ENCODE measurements at places on chromosomes 5 and 9. TPM values are rescaled to one million over a fixed set of nuclear protein-coding genes. Genes with fewer than 3 reads are reported as not detected.

C9 gene
- not detected for total RNA-seq

LCN2 gene
- 1.1 TPM for total RNA-seq

PCDHGA4 gene
- total RNA-seq: 2.5 TPM

RALGPS1 gene
- 22.9 TPM for total RNA-seq

PGM5 gene
- not detected for total RNA-seq

- DNase-seq: no peak
Observed at GRCh38 chr5:126961702-126962101, 68.7 kb downstream of the MARCHF3 start.

DNA sequence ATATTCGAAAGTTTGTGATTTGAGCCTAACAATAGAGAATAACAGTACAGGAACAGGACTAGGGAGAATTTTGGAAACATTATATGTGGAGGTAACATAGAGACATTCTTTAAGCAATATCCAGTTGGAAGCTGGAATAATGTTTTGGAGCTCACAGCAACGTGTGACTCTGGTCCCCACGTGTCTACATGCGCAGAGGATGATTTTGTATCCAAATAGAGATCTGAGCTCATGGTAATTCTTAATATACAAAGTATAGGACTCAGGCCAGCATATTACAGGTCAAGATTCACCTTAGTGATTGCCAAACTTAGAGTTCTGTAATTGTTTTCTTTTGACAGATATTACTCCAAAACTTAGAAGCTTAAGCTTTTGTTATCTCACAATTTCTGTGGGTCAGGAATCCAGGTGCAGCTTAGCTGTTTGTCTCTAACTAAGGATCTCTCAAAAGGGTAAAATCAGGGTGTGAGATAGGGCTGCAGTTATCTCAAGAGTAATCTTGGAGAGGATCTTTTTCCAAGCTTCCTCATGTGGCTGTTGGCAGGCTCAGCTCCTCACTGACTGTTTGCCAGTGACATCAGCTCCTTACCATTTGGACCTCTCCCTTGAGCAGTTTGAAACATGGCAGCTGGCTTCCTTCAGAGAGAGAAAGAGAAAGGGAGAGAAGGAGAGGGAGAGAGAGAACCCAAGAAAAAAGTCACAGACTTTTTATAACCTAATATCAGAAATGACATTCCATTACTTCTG lies 272.0 kb upstream of the ZNF462 start:
- DNase-seq: no peak

DNA sequence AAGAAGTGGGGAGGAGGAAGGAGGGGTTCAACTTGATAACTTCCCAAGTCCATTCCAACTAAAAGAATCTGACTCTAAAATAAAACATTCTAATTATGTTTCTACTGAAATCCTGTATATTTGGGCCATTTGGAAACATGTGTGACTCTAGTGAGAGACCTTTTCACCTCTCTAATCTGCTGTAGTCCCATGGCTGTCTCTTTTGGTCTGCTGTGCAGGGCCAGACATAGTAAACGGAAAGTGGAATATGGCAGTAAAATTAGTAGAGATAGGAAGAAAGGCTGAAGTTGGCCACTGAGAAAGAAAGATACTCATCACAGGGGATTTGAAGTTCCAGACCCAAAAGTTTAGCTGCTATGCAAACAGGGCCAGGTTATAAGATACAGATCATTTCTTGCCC lies 15.9 kb downstream of the RFX3 start:
- no peak for DNase-seq

GRCh38 chr5:142810743-142811290 lies 40.6 kb downstream of the ARHGAP26 start:
- DNase-seq: no peak

- DNase-seq: no peak
Observed at GRCh38 chr9:33044677-33045282, 19.7 kb downstream of the DNAJA1 start.

- no peak for DNase-seq
Observed at GRCh38 chr9:86734771-86735170, 212.5 kb downstream of the GAS1 start.

DNA sequence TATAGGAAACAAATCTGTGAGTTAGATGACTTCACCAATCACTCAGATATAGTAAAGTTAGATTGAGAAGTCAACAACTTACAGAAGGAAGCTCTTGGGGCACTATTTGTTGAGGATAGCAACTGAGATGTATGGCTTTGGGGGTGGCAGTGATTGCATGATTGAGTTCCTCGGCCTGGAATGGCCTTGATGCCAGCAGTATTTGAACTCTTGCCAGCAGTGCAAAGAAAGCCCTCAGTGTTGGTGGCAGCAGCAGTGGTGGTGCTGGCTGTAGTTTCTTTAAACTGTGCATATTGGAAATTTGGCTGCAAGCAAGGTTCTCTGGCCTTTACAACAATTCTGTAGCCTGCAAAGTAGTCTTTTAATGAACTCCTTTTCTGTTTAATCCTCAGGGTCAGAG lies 41.4 kb upstream of the PJA2 start:
- no peak for DNase-seq

DNA sequence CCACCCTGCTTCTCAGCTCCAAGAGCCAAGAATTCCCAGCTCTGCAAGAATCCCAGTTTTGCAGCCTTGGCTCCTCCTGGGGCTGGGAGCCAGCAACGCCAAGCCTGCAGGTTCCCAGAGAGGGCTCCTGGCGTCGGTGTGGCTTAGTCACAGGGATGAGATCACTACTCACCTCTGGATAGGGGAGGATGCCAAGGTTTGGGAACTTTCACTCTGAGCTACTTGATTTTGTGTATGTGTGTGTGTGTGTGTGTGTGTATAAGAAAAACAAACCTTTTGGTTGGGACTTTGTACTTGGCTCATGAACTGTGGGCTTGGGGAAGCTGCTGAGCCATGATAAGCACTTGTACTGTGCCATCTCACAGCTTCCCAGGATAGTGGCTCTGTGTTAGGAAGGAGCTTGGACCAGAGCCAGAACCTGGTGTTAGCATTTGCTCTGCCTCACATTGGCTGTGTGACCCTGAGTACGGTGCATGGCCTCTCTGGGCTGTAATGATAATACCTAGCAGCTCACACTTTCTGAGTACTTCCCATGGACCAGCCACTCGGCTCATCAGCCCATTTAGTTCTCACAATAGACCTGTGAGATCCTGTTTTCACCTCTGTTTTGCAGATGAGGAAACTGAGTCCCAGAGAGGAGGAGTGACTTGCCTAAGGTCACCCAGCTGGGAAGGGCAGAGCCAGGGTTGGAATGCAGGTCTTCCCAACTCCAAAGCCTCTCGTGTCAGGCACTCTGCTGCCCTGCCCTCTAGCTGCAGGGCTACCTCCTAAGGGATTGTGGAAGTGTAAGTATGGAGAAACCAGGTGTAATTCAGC lies 41.4 kb upstream of the DAB2IP start:
- no peak for DNase-seq

GRCh38 chr9:76756941-76757673 lies 7.1 kb upstream of the PCA3 start:
- DNase-seq: no peak

- no peak for DNase-seq
Observed at GRCh38 chr9:134516464-134516863, 125.1 kb upstream of the COL5A1 start.

All from H1 (cell line).